ENCODE measurements at places on chromosomes 6 and 20. TPM values are rescaled to one million over a fixed set of nuclear protein-coding genes. Genes with fewer than 3 reads are reported as not detected.

Gene THEMIS
- total RNA-seq: 0.37 TPM

Gene PAK5
- total RNA-seq: not detected

Gene DEFB126
- not detected for total RNA-seq

Gene ZNF292
- 37.7 TPM for total RNA-seq

Gene LRFN2
- total RNA-seq: not detected

Gene LINC00237
- not detected for total RNA-seq

Gene HSPA1L
- 2.0 TPM for total RNA-seq

DNA sequence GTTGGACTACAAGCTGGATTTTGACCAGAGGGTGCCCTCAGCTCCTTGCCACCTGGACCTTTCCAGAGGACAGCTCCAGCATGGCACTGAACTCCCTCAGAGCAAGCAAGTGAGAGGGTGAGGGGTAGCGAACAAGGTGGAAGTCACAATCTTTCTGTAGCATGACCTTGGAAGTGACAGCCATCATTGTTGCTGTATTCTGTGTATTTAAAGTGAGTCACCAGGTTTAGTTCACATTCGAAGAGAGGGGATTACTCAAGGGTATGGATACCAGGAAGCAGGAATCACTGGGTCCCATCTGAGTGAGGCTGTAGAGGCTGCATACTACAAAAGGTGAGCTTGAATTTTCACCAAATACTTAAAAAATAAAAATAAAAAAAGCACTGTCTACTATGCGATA is 280.0 kb upstream of the SPTLC3 start:
- DNase-seq: no peak

- DNase-seq: no peak
These were observed 139.0 kb downstream of the PXDC1 start for GRCh38 chr6:3612341-3613041.

DNA sequence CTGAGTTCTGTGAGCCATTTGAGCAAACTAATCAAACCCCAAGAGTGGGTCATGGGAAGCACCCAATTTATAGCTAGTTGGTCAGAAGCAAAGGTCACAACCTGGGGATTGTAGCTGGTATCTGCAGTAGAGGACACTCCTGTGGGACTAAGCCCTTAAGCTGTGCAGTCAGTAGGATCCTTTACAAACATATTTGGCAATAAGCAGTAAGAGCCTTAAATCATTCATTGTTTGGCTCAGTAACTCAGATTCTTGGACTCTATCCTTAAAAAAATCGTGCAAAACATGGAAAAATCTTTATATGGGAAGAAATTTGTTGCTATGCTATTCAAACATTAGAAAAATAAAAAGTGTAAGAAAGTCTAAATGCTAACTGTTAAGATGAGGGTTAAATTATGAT is 29.9 kb downstream of the FRK start:
- DNase-seq: no peak

- DNase-seq: no peak
These were observed 51.2 kb downstream of the VAPB start for GRCh38 chr20:58440021-58440767.

DNA sequence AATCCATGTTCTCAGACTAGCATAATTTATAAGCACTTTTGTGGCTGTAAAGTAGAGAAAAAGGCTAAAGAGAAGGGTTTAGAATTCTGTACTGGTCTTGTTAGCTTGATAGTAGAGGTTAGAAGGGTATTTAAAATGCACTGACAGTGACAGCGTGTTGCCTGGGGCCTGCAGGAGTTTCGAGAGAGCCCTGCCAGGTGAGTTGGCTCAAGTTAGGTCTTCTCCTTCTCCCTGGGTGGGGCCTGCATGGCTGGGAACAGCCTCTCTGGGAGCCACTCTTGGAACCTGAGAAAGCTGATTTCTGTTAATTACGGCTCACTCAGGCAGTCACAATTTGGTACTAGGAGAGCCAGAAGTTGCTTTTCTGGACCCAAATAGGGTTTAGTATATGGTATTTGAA is 103.7 kb downstream of the ARID1B start:
- DNase-seq: peak; percentile 27

- no peak for DNase-seq
These were observed 84.2 kb downstream of the TRIM27 start for GRCh38 chr6:28839443-28840120.

DNA sequence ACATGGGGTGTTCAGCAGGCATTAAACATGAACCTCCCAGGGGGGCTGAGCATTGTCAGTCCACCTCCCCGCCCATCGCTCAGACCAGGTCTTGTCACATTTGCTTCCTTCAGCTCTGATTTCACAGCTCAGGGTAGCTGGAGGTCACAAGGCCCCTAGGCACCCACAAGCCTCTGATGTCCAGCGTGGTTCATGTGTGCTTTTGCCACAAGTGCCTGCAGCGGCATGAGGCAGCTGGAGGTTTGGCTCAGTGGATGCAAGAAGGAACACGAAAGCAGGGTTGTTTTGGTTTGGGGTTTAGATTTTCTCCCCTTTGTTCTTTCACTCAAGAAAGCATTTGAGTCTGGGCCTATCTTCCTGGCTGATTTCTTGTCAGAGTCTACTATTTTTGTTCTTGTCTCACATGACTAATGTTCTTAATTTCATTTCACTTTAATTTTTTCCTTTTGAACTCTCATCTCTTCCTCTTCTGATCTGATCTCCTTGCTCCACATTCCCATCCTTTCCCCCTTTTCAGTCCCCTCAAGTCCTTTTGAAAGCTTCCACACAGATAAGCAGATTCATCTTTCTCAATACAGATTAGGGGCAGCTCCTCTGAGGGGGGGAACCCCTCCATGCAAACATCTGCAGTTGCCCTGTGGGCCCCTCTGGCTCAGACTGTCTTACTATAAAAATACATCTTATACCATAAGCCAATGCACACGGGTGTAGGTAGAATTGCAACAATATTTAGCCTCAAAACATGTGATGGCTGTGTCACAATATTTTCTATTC is 68.1 kb upstream of the CEP85L start:
- DNase-seq: no peak

DNA sequence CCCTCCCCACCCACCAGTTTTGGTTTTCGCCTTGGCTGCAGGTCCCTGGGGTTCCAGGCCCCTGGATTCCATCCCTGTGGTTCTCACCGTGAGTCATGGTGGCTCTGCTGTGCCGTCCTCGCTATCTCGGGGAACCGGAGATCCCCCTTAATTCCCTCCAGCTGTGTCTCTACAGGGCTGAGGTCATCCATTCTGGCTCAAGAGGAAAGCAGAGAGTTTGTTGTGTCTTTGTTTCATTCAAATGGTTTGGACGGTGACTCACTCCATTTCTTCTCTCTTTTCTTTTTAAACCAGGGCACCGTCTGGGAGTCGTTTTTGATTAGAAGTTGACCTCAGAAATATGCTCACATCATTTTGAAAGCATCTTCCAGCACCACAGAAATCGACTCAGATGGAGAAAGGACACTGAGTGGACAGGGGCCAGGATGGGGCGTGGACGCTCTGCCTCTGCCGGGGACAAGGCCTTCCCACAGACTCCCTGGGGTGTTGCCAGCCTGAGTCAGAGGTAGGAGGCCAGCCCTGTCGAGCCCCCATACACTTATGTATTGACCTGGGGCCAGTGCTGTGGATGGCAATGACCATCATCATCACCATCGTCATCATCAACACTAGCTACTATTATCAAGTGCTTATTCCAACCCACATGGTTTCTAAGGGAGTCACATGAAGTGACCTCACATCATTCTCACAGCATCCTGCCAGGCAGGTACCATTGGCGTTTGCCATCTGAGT is 176.2 kb downstream of the NFATC2 start:
- DNase-seq: peak; percentile 79

DNA sequence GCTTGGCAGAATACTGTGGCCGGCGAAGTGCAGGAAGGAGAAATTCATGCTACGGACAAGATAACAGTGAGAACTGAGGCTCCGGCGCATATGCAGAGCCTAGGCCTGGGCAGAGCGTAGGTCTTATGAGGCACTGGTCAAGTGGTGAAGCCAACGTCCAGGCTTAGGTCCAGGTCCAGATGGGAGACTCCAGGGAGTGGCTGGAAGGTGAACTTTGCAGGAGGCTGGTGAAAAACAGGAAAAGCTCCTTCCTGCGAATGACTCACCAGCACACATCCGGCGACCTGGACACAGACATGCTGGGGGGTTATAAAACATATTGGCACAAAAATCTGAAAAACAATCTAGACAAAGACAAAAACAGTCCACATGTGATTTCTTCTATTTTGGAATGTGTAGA is 15.4 kb downstream of the C6orf141 start:
- no peak for DNase-seq

DNA sequence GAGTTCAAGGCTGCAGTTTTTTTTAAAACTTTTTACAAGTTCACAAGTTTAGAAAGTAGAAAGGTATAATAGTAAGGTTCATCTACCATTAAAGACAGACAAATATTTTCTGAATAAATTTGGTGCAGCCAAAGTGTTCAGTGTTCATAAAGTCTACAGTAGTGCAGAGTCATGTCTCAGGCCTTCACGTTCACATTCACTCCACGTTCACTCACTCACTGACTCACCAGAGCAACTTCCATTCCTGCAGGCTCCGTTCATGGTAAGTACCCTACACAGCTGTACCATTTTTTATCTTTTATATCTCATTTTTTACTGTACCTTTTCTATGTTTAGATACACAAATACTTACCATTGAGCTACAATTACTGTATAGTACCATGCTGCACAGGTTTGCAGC is 67.6 kb downstream of the B4GALT5 start:
- no peak for DNase-seq

DNA sequence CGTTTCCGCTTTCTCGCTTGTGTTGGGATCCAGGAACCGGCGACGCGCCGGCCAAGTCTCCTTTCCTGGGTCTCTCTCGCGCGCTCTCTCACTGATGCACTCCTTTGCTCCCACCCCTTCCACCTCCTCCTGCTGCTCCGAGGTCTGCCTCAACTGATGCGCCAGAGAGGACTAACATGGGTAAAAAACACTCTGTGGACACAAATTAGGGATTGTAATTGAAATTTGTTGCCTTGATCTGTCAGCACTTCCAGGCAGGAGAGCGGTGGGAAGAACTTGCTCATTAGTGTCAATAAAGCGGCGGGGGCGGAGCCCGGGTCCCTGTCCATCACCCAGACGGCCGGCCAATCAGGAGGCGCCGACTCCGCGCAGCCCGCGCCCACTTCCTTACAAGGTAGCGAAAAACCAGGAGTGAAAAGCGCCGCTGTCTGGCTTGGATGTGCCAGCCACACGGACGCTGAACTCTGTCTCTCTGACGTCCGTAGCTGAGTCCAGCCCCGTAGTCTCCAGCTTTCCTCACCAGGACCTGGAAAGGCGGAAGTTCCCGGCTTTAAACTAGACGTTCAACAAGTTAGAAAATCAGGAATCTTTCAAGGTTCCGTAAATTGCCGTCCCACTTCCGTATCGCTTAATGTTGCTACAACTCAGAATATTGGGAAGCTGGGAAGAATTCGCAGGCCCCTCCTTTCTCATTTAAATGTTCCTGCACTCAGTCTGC is at the start of gene TBX18:
Gene TBX18 (minus strand): TSS at position 267 of the 718 bp plus-strand sequence. CDS start 417 bp downstream, outside the sequence.
- DNase-seq: peak; percentile 95

- no peak for DNase-seq
These were observed 13.8 kb downstream of the TOMM34 start for GRCh38 chr20:44946271-44946852.

- DNase-seq: no peak
These were observed 22.4 kb downstream of the TMC2 start for GRCh38 chr20:2558581-2559278.

- no peak for DNase-seq
These were observed 185.1 kb upstream of the RAB32 start for GRCh38 chr6:146358431-146359046.

GRCh38 chr6:105941621-105942412 is 144.3 kb upstream of the PRDM1 start:
- no peak for DNase-seq

GRCh38 chr6:157139054-157139708 is 184.1 kb downstream of the TMEM242 start:
- peak; percentile 35 for DNase-seq

GRCh38 chr6:153099636-153100035 is 31.4 kb downstream of the RGS17 start:
- DNase-seq: no peak

DNA sequence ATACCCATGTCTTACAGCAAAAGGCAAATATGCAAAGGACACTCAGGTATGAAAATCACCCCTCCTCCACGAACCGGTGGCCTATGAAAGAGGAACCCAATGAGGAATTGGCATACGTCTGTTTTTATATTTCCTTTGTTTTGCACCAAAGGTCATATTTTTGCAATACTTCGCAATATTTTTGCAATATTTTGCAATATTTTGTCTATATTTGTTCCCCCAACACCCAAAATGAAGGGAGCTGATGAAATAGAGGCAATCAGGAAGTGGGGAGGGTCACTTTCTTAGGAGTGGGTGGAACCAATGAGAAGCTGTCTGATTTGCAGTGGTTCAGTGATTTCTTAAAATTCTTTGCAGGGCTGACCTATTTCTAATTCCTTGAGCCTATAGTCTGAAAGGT is 296.8 kb upstream of the TSHZ2 start:
- no peak for DNase-seq

DNA sequence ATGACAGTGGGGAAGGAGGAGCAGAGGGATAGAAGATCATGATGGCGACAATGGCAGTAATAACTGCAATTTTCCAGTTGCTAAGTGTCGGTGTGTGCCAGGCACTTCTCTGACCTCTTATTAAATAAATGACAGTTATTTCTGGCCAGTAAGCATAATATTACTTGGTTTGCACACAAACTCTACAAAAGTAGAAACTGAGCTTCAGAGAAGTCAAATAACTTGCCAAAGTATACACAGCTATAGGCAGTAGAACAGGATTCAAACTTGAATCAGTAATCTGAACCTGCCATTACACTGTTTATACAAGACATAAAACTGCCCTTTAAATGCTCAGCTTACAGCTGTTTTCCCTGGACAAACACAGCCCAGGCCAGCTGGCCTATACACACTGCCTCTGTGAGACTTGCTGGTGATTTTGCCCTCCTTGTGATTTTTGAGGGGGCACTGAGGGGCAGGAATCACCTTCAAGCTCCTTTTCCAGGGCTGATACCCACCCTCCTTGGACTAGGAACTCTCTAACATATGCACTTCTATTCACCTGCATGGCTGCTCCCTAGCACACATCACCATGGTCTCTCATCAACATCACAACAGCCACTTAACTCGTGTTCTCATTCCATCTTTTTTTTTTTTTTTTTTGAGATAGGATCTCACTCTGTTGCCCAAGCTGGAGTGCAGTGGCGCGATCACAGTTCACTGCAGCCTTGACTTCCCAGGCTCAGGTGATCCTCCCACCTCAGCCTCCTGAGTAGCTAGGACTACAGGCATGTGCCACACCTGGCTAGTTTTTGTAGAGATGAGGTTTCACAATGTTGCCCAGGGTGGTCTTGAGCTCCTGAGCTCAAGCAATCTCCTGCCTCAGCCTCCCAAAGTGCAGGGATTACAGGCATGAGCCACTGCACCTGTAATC is 63.6 kb downstream of the SLC23A2 start:
- no peak for DNase-seq

DNA sequence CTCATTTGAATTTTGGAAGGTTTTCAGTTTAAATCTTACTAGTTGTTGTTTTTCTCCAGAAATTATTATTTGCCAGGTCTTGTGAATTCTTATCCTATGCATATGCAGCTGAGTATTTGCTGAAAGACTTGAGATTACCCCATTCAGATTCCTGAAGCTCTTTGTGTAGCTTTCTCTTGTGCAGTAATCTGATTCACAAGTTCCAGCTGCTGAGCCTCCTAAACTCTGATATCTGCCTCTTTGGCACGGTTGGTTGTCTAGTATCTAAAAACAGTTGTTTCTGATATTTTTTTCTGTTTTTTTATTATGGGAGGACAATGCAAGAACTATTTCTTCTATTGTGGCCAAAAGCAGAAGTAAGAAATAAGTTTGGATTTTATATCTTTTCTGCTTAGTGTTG is 863.9 kb upstream of the MANEA start:
- no peak for DNase-seq

- DNase-seq: peak; percentile 60
These were observed 2.5 kb downstream of the TNFRSF6B start for GRCh38 chr20:63698739-63699465.
